Stimulated activated effector memory CD8-positive, alpha-beta T cell treated with anti-CD3 and anti-CD28 coated beads, Interleukin-12 subunit alpha, Interleukin-12 subunit beta, amount 100 ng/mL, for 72 hours (primary cell): ENCODE measurements at places on chromosomes 1 and 21.

GRCh38 chr1:14624941-14625340, 26.5 kb downstream of the KAZN start:
- DNase-seq = no peak

GRCh38 chr21:22993822-22994574, 1995.8 kb downstream of the NCAM2 start:
- DNase-seq = no peak

- no peak for DNase-seq
These were observed 16.0 kb downstream of the PSRC1 start for GRCh38 chr1:109266965-109267364.

DNA sequence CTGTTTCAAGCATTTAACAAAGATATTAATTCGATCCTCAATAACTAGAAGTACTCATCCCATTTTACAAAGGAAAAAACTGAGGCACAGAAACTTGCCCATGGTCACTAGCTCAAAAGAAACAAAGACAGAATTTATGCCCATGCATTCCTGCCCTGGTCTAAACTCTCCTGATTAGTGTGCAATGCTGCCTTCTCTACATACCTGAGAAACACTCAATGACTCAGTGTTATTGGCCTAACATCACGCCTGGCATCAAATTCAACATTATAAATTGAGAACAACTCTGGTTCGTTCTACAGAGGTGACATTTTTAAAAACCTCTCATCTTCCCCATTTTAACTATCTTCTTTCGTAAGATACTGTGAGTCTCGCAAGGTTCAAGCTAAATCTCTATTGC, 5.2 kb downstream of the APP start:
- DNase-seq = no peak

GRCh38 chr1:210323957-210324356, 4.7 kb upstream of the HHAT start:
- DNase-seq = no peak

- DNase-seq = no peak
These were observed 44.8 kb upstream of the FBXO28 start for GRCh38 chr1:224069138-224069537.

- DNase-seq = peak; percentile 27
These were observed 15.3 kb downstream of the CD55 start for GRCh38 chr1:207336559-207337467.

DNA sequence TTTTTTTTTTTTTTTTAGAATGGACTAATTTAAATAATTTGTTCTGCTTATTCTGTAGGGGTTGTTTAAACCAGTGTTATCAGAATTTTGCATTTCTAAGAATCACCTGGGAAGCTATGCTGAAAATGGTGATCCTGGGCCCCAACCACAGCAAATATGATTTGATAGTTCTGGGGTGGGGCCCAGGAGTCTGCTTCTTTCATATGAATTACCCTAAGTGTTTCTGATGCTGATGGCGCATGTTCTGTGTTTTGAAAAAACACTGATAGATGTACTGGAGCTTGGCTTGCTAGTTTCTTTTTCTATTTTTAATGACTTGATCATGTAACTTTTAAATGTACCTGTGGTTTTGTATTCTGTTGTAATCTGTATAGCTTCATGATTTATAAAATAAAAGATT, 89.3 kb downstream of the CDC14A start:
- no peak for DNase-seq

GRCh38 chr1:111227851-111228747, 586 bp downstream of the CHI3L2 start:
- DNase-seq = no peak

DNA sequence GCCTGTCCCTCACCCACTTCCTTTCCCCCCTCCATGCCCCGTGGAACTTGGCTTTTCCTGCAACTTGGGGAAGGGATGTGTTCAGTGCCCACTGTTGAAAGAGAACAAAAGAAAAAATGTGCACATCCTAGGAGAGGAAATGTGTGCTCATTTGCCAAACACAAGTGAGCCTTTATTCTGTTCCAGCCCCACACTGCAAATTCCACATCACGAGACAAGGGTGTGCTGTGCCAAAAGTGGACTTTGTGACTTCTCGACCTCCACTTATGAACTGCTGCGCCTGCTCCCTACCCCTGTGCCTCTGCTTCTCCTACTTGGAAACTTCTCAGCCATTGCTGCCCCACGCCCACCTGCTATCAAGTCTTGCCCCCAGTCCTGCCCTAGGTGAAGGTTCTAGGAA, 97.0 kb upstream of the GRIK3 start:
- no peak for DNase-seq

- no peak for DNase-seq
These were observed 234.1 kb downstream of the SDCCAG8 start for GRCh38 chr1:243489681-243490546.

GRCh38 chr1:200524092-200524491, 96.5 kb downstream of the KIF14 start:
- DNase-seq = no peak

GRCh38 chr1:36775716-36776115, 258.6 kb downstream of the GRIK3 start:
- no peak for DNase-seq

DNA sequence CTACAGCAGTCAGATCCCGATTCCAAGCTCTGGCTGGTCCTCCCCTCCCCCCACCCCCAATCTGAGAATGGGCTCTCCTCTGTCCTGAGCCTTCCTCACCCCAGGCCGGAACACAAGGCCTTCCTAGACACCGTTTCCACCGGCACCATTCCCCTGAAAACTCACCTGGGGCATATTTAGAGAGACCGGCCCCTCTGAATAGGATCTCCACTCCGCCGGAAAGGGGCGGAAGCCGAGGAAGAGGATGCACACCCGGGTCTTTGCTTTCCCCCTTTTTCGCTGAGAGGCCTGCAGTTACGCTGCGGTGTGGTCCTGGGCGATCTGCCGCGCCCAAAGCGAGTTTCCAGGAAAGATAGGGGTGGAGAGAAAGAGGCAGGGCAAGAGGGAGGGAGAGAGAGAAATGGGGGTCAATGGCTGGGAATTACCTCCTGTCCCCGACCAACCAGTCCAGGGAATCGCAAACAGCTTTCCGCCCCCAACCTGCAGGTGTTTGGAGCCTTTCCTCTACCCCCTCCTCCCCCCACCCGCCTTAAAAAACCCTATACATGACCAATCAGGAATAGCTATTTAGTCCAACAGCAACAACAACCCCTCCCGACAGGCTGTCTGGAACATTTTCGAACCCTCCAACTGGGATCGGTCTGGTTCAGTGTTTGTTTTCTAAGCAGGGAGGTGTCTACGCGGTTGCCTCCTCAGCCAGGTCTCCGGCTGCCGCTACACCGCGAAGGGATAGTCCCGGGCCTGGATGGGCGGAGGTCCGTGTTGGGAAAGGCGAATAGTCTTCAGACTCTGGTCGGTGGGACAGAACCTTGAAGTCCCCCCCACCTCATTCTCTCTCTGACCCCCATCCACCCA, 2.8 kb downstream of the TAL1 start:
- DNase-seq = no peak

DNA sequence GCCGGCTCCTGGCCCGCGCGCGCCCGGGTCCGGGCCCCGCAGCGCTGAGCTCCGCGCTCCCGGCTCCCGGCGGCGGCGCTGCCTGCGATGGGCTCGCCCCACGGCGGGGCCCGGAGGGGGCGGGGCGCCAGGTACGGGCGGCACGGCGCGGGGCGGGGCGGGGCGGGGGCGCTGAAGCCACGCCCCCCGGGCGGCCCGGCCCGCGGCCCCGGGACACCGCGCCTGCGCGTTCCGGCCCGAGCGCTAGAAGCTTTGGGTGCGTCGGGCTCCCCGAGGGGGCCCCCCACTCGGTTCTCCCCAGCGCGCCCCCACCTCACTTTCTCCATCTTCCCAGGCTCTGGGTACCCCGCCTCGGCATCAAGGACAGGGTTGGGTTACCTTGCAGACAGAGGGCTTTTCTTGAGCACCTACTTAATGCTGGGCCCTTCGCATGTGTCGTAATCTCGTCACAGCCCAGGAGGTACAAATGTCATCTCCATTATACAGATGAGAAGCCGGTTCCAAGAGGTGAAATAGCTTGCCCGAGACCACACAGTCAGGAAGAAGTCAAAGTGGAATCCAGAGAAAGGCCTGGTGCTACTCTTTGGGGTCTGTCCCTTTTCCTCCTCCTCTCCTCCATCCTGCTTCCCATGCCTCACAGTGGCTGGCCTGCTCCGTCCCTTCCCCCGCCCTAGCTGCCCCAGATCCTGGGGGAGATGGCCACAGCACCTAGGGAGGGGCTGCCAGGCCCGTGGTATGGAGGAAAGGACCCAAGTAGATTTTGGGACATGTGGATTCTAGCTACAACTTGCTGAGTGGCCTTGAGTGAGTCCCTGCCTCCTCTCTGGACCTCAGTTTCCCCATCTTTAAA, 46.5 kb downstream of the RAP1GAP start:
- DNase-seq = peak; percentile 58

- DNase-seq = no peak
These were observed 63.0 kb upstream of the BACH1 start for GRCh38 chr21:29235714-29236197.

- no peak for DNase-seq
These were observed 33.8 kb downstream of the ZBTB40 start for GRCh38 chr1:22485431-22485830.

DNA sequence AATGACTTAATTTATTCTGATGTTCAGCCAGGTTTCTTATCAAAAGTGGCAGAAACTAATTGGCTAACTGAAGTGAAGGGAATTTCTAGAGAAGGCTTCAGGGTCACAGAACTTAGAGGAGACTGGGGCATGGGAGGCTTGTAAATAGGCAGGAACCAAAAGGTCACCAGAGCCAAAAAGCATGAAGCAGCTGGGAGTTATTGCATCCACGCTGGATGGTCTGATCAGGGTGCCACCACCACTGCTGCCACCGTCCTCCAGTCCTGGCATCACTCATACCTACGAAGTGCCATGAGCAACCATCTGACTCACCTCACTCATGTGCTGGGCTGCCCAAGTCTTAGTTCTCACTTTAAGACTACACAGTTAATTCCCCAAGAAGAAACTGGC, 82.5 kb upstream of the DPH5 start:
- DNase-seq = no peak
